ENCODE measurements at places on chromosomes 4 and X.

DNA sequence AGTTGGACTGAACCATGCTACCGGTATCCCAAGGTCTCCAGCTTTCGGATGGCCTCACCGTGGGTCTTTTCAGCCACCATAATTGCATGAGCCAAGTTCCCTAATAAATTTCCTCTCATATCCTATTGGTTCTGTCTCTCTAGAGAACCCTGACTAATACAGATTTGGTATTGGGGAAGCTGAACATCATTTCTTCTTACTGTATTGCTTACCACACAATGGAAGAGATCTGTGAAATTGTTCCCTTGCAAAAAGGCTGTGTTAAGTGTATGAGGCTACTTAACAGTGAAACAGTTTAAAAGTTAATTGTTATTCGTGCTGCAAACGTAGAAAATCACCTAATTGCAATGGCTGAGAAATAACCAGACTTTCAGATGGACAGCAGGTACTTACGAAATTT, 34.0 kb downstream of the PLAC8 start:
- DNase-seq: no peak

DNA sequence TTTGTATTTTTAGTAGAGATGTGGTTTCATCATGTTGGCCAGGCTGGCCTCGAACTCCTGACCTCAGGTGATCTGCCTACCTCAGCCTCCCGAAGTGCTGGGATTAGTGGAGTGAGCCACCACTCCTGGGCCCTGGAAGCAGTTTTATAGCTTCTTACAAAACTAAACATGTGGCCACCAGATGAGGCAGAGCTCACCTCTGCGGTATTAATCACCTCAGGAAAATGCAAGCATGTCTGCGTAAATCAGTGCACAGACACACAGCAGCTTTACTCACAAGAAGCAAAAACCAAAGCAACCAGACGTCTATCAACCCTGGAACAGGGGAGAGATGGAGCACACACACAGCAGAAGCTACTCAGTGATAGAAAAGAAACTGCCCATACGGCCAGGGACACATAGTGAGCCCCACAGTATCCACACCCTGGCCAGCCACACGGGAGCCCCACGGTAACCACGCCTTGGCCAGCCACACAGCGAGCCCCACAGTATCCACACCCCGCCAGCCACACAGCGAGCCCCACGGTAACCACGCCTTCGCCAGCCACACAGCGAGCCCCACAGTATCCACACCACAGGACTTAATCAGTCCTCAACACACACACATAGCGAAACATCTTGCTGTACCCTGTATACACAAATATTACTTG, 30.2 kb downstream of the PPP2R3B start:
- no peak for DNase-seq

- no peak for DNase-seq
Observed at GRCh38 chr4:40316333-40316781, 18.8 kb upstream of the CHRNA9 start.

DNA sequence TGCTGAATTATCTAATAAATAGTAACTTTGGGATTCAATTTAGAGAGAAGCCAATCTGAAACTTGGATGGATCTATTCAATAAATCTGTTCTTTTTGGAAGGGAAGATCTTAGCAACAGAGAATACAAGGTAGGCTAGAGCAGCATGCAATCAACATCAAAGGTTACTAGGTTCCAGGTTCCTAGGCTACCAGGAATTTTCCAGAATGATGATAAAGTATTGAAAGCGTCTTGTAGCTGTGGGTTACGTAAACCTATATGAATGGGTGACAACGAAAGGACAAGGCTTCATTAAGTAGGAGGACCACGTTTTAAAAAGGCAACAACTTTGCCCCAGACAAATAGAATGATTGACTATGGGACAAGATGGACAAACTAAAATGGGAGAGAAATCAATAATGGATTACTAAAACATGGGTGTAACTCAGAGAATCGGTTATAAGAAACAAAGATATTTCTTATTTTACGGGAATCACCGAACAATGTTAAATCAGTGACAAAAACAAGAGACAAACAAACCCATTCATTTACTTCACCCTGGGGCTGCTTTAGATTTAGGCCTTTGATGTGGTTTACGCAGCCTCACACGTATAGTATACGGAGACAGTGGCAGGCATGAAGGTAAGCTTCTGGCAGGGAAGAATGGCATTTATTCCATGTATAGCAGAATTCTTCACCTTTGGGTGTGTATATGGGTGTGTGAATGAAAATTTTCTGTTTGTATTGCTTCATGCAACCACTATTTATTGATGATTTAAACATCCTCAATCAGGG, 732.6 kb upstream of the PABPC4L start:
- no peak for DNase-seq

- no peak for DNase-seq
Observed at GRCh38 chr4:104549736-104550135, 55.0 kb upstream of the CXXC4 start.

DNA sequence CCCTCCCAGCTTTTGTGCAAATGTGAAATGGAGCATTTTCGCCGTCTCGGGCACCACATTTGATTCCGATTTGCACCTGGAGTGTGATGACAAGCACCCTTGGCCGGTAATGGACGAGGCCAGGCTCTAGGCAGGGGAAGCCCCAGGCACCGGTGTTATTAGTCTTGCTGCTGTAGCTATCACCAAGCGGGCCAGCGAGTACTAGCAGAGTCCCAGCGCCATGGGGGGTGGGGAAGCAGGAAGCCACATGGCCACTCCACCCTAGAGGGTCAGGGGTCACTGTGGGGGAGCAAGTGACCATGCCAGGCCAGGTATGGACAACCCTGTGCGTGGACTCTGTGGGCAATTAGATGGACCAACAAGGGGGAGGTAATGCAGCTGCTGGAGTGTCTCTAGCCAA, 88.8 kb downstream of the CPZ start:
- DNase-seq: no peak

- no peak for DNase-seq
Observed at GRCh38 chr4:168784786-168785461, 225.1 kb downstream of the CBR4 start.

- DNase-seq: no peak
Observed at GRCh38 chr4:34643476-34643875, 1600.8 kb downstream of the ARAP2 start.

GRCh38 chrX:50606300-50606950, 135.8 kb upstream of the DGKK start:
- no peak for DNase-seq

- no peak for DNase-seq
Observed at GRCh38 chr4:82192017-82192673, 181.6 kb downstream of the HNRNPD start.

GRCh38 chr4:41918278-41918677, 17.0 kb upstream of the TMEM33 start:
- no peak for DNase-seq

GRCh38 chrX:53321230-53321942, 40.0 kb upstream of the IQSEC2 start:
- peak; percentile 32 for DNase-seq

- no peak for DNase-seq
Observed at GRCh38 chr4:10099499-10100325, 16.9 kb downstream of the WDR1 start.

GRCh38 chrX:144715337-144715736, 532.0 kb upstream of the SPANXN1 start:
- no peak for DNase-seq

DNA sequence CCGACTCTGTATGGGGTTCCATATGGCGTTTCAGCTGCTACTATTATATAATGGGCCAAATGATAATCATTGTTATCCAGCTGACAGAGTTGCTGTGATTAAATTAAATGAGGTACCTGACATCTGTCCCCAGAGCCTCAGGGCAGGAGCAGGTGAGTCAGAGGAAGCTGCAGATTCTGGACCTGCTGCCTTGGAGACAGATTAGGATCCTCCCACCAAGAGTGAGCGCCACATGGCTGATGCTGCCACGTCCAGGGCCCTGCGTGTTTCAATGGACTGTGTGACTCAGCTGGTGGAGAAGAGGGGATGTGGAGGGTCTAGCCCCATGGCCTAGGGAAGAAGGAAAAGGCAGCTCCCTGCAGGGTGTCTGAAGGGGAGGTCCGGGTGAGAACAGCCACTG, 28.3 kb upstream of the UXT start:
- DNase-seq: no peak

GRCh38 chr4:29151584-29151983, 1568.6 kb upstream of the PCDH7 start:
- no peak for DNase-seq

DNA sequence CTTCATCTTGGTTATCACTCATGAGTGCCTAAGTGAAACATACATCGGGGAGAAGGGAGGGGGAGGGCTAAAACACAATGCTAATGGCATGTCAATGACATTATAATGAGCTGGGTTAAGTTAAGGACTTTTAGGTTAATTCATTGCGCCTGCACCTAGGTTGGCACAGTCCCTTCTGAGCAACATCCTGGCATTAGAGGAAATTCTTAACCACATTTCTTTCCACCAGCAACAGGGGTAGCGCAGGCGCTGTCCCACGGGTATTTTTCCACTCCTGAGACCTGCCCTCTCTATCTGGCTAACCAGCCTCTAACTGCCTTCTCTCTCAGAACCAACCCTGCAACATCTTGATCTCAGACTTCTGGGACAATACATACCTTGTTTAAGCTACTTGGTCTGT, 39.0 kb upstream of the PROM1 start:
- no peak for DNase-seq

- no peak for DNase-seq
Observed at GRCh38 chrX:38150993-38151392, 69.7 kb downstream of the SRPX start.

DNA sequence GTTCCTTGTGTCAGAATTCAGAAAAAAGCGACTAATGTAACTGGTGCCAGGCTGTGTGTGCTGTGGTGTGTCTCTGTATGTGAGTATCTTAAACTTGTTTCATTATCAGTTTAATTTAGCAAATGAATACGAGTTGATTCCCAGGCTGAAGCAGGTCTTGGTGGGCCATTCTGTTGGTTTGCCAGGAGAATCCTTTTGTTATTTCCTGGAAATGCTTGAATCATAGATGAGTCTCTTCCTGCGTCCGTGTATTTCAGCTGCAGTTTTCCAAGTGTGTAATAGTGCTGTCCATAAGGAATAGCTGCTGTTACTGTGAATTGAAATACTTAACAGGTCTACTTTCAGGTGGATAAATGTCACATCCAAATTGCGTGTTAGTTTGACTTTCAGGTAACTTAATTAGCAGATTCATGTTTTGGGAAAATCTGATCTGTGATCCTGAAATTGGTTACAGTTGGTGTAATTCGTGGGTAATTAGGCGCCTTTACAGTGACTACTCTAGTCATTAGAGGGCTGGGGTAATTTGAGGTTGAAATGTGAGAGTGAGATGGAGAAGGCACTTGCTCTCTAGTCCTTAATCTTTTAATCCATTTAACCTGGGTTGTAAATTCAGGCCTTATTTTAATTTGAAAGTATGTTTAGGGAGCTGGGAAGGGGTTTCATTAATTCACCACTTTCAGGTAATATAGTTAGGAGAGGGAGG, 23.8 kb downstream of the TMEM131L start:
- DNase-seq: no peak

DNA sequence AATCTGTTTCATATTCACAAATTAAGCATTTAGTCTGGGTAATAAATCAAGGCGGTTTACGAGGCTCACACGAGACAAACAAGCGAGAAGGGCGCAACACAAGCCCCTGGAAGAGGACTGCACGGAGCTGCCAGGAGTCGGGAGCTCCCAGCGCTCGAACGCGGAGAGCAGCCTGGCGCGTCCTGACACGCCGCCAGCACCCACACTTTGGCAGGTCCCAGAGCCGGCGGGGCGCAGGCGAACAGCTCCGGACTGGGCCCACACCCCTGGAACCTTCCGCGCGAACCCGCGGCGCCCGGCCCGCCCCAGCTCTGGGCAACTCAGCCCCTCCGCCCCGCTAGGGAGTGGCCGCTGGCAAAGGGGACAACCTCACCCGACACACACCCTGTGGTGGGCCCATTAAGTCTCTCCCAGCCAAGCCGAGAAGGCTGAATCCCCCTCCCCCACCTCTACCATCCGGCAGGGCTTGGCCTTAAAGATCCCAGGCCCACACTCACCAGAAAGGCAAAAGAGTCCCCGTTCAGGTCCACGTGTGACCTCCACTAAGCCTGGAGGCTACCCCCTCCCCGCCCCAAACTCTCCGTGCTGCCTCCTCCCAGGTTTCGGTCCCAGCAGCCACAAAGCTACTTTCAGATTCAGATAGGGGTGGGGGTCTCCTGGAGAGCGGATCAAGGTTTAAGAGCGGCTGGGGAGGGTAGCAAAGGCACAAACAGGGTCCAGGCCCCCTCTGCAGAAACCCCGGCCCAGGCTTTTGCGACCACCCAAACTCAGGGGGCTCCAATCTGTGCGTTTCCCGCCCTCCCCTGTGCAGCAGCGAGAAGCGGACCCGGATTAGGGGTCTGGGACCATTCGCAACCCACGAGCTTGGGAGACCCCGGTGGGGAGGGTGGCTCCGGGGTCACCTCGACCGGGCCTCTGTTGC, 47.5 kb upstream of the BCOR start:
- peak; percentile 27 for DNase-seq

GRCh38 chr4:55947254-55947882, 1.4 kb upstream of the CEP135 start:
- peak; percentile 37 for DNase-seq

- DNase-seq: no peak
Observed at GRCh38 chr4:128315756-128316520, 28.3 kb upstream of the PGRMC2 start.

DNA sequence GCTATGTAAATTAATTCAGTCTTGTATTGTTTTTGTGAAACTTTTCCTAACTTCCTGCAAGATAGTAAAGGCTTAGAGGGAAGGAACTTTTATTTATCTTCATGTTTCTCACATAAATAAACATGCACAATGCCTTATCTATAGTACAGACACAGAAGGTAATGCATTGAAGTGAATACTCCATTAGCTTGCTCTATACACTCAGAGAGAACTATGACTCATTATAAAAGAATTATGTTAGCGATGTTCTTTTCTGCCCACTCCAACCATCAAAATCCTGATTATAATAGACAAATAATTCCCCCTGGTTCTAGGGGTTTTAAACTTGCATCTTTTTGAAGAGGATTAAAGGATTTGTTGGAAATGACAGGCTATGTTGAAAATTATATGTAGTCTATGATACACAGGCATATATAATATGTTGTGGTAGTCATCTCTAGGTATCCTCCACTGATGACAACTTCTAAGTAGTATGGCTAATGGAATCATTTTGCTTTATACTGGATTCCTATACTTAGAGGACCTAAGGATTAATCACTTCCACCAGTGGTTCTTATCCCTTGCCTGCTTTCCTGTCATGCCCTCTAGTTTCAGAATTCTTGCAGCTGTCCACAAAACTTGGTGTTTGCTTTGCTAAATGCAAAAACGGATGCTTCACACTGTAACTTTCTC, 115.7 kb downstream of the NDST4 start:
- no peak for DNase-seq

- no peak for DNase-seq
Observed at GRCh38 chr4:150080875-150081274, 2.6 kb downstream of the DCLK2 start.

DNA sequence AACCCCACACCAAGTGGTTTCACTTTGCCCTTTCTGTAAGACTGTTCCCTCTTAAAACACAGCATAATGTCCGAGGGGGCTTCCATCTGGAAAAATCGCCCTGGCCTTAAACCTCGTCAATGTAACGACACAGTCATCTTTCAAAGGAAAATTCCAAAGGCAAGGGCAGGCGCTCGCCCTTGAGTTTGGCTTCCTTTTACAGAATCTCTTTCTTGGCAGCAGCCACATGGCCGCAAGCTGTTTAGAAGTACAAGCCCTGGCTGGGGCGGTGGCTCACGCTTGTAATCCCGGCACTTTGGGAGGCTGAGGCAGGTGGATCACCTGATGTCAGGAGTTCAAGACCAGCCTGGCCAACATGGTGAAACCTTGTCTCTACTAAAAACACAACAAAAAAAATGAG, 27.1 kb upstream of the GRPEL1 start:
- DNase-seq: no peak
